Thoracic aorta (tissue), 2 donors: ENCODE measurements at places on chromosomes 3 and 15. TPM values are rescaled to one million over a fixed set of nuclear protein-coding genes. Genes with fewer than 3 reads are reported as not detected.

KBTBD13 gene
- 0.63 TPM for total RNA-seq

- no peak for DNase-seq
These were observed 55.1 kb downstream of the AAGAB start for GRCh38 chr15:67199391-67199790.

GRCh38 chr3:126450744-126451143, 24.9 kb downstream of the ZXDC start:
- DNase-seq, result no peak

- DNase-seq, result no peak
These were observed 85.7 kb upstream of the XCR1 start for GRCh38 chr3:46112984-46113383.
